ENCODE measurements at places on chromosomes 6 and 20.

DNA sequence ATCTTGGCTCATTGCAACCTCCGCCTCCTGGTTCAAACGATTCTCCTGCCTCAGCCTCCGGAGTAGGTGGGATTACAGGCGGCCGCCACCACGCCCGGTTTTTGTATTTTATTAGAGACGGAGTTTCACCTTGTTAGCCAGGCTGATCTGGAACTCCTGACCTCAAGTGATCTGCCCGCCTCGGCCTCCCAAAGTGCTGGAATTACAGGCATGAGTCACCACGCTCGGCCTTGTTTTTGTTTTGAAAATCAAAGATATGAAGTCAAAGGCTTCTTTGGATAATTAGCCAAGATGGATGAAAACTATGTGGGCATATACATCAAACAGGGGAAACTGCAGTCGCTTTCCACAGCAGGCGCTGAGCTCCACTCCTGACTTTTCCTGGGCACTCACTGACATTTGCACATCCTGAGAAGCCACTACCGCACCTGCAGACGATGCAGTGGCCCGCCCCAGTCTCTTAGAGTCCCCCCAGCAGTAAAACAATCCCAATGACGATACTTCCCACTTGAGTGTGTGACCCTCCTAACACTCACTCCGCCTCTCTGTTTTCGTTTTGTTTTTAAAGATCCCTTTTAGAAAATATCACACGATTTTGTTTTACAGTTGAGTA lies 44.1 kb downstream of the GJA1 start:
- no peak for DNase-seq

DNA sequence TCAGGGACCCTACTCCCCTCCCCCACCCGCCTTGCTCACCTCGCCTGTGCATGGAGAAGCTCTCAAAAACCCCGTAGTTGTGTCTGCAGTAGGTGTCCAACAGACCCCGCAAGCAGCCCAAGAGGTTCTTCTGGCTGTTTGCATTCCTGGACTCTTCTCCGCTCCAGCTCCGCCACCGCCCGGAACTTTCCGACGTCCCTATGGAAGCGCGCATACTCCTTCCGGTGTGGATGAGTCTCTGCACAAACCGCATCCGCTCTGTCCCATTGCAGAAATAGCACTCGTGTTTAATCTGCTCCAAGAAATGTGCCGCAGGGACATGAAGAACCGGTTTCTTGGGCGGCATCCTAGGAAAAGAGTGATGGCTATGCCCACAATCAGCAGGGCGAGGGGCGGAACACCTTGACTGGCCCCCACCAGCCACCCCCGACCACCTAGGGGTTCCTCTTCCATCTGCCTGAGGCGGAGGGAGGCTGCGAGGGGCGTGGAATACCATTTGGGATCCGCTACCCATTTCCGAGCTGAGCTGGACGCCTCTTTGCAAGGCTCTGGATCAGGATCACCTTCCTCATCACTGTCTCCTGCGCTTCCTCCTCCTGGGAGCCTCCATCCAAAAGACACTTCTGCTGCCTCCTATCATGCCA lies 20.2 kb downstream of the HLA-DRA start:
- no peak for DNase-seq

- no peak for DNase-seq
These were observed 23.1 kb upstream of the LRFN2 start for GRCh38 chr6:40610229-40610628.

- no peak for DNase-seq
These were observed 1.5 kb downstream of the DLL1 start for GRCh38 chr6:170289180-170289931.

All from NT2/D1 (cell line).